ENCODE measurements at places on chromosomes 16 and 17.

GRCh38 chr17:1773696-1774181 lies 11.9 kb downstream of the SERPINF1 start:
- DNase-seq = no peak

- no peak for DNase-seq
These were observed 3.2 kb upstream of the SAMD14 start for GRCh38 chr17:50133028-50133768.

GRCh38 chr16:57797526-57798266 lies 4.6 kb downstream of the KIFC3 start:
- no peak for DNase-seq

DNA sequence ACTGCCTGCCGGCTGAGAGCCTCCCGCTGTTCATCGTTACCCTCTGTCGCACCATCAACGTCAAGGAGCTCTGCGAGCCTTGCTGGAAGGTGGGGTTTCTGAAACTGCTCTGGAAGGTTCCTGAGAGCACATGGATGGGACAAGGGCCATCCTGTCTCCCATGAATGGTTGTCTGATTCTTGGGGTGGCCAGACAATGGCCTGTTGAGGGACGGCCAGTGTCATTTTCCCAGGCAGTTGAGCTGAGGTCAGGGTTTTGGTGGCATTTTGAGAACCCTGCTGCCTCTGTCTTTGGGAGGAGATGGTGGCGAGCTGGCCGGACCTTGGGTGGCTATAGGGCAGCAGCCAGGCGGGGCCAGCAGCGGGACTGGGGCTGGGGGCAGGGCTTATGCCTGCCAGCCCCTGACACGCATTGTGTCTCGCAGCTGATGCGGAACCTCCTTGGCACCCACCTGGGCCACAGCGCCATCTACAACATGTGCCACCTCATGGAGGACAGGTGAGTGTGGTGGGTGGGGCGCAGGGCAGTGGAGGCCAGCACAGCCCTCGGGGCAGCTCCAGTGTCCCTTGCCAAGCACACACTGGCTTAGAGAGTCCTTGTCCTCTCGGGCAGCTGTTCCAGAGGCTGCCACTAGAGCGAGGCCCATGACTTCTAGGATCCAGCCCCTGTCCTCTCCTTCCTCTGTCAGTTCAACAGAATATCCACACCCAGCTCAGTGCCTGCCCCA lies 9.1 kb downstream of the TSC2 start:
- DNase-seq = no peak

DNA sequence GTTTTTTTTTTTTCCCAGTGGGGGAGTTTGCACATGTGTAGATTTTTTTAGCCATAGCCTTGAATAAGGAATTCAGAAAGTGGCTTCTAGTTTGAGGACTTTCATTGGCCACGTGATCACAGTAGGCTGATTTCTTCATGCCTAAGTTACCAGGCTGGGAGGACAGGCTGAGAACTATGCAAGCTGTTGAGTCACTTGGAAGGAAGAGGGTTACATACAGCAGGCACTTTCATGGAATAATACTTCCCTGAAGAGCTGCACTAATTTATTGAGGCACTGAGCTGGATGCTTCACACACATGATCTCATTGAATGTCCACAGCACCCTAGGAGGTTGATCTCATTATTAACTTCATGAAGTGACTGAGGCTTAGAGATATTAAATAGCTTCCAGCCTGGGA lies 22.8 kb downstream of the PRKCB start:
- DNase-seq = no peak

- DNase-seq = no peak
These were observed 6.7 kb downstream of the NLRC3 start for GRCh38 chr16:3570420-3571062.

- DNase-seq = no peak
These were observed 388.7 kb upstream of the PMFBP1 start for GRCh38 chr16:72560617-72561016.

DNA sequence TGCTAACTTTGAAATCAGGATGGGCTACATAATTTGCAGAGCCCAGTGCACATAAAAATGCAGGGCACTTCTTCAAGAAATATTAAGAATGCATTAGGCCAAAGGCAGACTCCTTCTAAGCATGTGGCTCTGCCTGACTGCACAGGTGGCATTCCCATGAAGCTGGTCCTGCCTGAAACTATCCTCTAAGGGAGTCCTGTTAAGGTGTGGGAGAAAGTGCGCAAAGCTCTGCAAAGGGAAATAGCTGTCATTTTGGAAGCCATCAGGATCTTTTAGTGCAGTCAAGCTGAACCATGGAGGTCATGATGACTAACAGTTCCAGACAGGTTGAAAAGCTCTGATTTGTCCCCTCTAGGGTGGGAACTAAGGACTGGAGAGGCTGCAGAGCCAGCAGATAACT lies 41.9 kb upstream of the CRHR1 start:
- DNase-seq = no peak

GRCh38 chr16:14310519-14310991 lies 239.4 kb downstream of the MRTFB start:
- no peak for DNase-seq

- no peak for DNase-seq
These were observed 19.0 kb downstream of the CCDC57 start for GRCh38 chr17:82193520-82194220.
